ENCODE measurements at places on chromosomes 1 and 21.

- no peak for DNase-seq
Measured at GRCh38 chr1:110581682-110582145, 24.4 kb downstream of the KCNA2 start.

GRCh38 chr1:91200675-91201074, 178.8 kb upstream of the ZNF644 start:
- no peak for DNase-seq

GRCh38 chr1:14443164-14443787, 155.2 kb upstream of the KAZN start:
- DNase-seq: no peak

DNA sequence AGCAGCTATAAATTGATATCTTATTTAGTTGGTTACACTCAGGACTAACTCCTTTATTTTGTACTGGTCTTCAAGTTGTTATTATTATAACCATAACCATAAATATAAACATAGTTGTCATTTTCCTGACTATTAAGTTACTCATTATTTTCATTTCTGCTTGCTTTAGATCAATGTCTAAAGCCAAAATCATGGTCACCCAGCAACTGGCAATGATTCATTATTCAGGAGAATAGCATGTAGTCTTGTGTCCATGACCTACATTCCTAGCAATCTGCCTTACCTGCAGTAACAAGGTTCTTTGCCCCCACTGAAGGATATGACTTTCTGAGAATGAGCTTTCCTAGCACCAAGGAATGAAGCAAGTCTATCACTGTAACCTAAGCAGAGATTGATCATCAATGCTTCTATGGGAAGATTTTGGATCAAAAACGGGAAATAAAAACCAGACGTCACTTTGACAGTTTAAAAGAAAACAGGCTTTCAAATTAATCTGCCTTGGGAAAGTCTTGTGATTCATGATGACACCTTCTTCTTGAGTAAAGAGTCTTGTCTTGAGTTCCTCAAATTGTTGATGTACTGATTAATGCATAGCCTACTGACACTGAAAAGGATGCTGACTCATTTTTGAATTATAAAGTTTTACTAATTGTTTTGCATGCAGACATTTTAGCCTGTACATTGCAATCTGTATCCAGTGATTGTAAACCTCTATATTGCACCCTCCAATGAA, 203.3 kb upstream of the IVNS1ABP start:
- DNase-seq: no peak

DNA sequence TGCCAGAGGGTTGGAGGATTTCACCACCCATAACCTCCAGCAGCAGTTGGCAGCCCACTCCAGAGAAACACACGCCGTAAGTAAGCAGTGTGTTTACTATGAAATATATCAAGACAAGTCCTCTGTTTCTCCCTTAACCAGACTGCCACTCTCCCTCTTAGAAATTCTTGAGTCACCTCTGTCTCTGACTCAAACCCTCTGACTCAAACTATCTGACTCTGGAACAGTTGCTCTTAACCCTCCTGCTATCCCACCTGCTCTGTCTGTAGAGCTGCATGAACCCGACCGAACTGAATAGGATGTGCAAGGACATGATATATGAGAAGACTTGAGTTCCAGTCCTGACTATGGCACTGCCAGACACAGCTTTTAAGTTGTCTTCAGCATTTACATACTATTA, 14.1 kb downstream of the INPP5B start:
- DNase-seq: no peak

GRCh38 chr1:161440312-161440894, 64.9 kb upstream of the FCGR2A start:
- DNase-seq: no peak

DNA sequence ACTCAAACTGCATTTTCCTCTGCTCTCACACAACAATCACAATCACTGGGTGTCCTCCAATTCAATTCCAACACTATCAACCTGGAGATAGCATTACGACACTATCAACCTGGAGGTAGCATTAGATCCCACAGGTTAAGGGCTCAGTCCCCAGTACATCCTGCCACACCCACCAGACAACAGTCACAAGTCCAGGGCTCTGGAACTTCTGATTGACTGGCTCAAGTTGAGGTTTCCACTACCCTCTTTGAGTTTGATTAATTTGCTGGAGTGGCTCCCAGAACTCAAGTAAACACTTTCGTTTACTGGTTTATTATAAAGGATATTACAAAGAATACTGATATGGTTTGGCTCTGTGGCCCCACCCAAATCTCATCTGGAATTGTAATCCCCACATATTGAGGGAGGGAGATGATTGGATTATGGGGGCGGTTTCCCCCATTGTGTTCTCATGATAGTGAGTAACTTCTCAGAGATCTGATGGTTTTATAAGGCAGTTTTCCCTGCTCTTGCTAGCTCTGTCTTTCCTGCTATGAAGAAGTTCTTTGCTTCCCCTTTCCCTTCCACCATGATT, 49.6 kb upstream of the ARHGAP29 start:
- no peak for DNase-seq

DNA sequence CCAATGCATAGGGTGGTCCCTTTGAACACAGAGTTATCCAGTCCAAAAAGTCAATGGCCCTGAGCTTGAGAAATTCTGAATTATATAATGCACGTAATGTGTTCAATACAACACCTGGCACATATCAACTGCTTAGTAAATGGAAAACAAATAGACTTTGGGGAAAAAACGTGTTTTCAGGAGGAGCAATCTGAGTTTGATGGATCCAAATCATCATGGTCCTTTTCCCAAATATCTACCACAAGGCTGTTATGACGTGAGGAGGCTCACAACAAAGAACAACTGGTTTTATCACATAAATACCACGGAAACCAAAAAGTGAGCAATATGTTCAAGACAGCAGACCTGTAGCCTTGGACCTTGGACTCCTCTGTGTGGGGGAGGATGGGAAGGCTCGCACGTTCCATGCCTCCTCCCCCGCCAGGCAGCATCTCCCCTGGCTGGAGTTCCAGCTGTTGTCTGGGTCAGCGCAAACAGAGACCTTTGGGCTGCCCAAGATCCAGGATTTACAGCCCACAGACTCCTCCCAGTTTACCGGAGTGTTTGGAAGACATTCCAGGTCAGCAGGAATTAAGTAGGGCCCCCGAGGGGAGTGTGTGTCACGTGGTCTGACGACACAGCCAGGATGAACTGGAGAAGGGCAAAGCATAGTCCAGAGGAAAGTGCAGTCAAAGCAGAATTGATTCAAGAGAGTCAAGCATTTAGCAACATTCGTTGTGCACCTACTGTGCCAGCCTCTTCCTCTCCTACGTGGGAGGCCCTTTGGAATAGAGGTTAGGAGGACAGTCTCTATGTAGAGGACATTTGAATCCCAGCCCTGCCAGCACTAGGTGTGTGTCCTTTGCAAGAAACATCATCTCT, 32.2 kb upstream of the MED18 start:
- no peak for DNase-seq

DNA sequence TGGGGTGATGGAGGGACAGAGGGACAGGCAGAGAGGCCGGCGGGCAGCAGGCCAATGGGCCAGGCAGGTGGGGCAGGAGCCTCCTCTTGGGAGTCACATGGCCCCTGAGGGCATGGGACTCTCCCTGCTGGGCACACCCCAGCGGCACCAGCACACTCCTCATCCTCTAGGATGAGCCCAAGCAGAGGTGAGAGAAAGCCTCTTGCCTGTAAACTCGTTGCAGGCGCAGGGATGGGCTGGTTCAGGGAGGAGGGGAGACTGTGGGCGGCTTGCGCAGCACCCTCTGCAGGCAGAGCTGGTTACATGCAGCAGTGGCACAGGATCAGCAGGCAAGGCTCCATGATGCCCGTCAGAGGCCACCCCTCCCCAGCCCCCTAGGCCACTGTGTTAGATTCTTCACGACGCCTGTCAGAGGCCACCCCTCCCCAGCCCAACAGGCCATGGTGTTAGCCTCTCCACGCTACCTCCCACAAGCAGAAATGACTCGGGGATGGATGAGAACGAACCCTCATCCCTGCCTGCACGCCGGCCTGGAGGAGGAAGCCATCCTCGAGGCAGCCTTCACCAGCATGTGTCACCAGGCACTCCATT, 209.7 kb upstream of the VAMP3 start:
- DNase-seq: no peak

- no peak for DNase-seq
Measured at GRCh38 chr21:39021478-39021832, 161.8 kb downstream of the PSMG1 start.

DNA sequence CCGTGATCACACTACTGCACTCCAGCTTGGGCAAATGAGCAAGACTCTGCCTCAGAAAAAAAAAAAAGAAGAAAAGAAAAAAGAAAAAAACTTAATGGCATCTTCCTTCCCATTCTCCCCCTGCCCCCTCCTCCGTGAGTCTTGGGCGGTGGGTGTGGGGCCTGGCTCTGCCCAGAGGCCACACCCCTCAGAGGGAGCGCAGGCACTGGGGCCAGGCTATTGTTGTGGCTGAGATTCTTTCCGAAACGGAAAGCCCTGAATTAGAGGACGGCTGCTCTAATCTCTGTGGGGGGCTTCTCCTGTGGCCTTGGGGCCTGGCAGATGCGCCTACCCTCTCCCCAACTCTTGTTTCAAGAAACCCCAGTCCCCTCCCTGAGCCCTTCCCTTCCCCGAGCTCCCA, 4.1 kb upstream of the FAM110D start:
- no peak for DNase-seq

GRCh38 chr21:32994305-32994704, 31.4 kb upstream of the OLIG2 start:
- DNase-seq: no peak

GRCh38 chr1:245915841-245916240, 591.2 kb downstream of the SMYD3 start:
- no peak for DNase-seq

- no peak for DNase-seq
Measured at GRCh38 chr1:165014753-165015152, 341.8 kb downstream of the LMX1A start.

- DNase-seq: no peak
Measured at GRCh38 chr1:90919190-90919719, 102.6 kb downstream of the ZNF644 start.

DNA sequence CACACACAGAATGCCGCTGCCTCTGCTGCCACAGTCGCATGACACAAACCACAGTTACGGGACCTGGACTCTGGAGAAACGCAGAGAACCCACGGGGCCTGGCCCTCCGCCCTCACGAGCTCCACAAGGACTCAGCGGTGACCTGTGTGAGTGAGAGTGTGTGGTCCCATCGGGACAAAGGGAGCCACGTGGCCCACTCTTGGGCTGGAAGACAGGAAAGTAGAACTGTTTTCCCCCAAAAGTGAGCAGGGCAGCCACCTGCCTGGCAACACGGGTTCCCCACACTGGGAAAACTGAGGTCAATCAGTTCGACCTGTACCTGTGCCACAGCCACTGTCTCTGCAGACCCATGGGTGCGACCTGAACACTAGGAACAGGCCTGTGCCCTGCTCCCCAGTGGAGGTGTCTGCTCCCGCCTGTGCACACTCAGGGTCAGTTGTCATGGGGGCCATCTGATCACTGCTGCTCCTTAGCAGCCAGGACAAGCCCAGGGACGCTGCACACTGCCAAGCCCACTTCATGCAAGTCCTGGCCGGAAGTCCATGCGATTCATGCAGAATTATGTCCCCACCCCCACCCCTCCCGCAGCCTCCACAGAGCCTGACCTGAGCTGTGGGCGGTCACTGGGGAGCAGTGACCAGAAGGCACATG, 54.4 kb upstream of the ADARB1 start:
- DNase-seq: no peak

DNA sequence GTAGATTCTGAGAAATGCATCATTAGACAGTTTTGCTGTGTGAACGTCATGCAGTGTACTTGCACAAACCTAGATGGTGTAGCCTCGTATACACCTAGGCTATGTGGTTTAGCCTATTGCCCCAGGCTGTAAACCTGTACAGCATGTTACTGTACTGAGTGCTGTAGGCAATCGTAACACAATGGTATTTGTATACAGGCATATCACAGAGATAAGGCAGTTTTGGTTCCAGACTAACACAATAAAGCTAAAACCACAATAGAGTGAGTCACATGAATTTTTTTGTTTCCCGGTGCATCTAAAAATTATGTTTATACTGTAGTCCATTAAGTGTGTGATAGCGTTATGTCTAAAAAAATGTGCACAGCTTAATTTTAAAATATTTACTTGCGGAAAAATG, 6.9 kb downstream of the IL10RB start:
- DNase-seq: no peak

GRCh38 chr1:44072821-44073220, 41.6 kb upstream of the SLC6A9 start:
- DNase-seq: no peak

GRCh38 chr1:160206036-160206389, 829 bp downstream of the PEA15 start:
- no peak for DNase-seq

- DNase-seq: no peak
Measured at GRCh38 chr1:151009206-151009587, 948 bp downstream of the PRUNE1 start.

DNA sequence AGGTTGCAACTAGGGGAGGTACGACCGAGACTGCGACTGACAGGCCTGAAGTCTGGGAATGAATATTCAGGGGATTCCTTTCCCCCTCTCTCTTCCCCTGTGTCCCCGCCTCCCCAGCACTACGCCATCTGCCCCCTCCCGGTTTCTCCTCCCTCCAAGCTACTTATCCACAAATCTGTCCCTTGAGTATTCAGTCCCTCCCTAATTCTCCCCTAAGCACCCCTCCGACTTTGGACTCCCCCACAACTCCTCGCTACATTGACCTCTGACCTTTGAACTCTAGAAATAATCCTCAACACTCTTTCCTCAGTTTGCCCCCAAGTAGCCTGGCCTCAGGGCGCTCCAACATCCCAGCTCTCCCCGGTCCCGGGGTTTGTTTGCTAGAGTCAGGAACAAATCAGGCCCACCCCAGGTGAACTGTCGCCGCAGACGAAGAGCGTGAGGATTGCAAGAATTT, 393 bp downstream of the LYSMD1 start:
- no peak for DNase-seq

DNA sequence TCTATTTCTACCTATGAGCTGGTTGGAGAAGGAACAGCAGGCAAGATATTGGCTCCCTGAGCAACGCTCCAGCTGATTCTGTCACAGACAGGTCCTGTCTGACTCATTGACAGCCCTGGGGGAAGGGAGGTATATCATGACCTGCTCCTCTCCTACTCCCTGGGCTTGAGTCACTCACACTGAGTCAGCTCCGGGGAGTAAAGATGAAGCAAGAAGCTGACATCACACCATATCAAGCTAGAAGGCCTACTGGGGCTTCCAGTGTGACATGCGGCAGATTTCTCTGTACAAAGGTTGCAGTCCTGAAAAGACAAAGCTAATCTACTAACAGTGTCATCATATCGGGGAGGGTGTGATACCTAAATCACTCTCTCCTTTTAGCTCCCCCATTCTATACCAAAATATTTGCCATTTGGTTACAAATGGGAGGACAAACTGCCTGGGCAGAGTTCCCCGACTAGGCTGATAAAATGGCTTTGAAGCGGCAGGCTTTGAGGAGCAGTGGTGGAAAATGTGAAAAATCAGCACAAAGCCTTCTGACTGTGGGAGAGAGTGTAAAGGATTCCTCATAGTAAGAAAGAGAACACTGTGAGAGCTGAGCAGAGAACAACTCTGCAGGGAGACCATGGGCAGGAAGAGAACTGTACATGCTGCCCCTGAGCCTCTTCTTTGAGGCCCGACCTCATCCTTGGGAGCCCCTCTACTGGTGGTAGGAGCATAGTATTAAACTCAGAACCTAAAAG, 15.5 kb downstream of the PI4KB start:
- peak; percentile 37 for DNase-seq

- DNase-seq: no peak
Measured at GRCh38 chr1:38018864-38019343, 6.4 kb downstream of the UTP11 start.

- no peak for DNase-seq
Measured at GRCh38 chr21:27024301-27024700, 57.4 kb upstream of the ADAMTS5 start.
